Retina (tissue), 1 donor: ENCODE measurements at places on chromosomes 13 and 19.

GRCh38 chr13:89267734-89268133 lies 1596.6 kb downstream of the SLITRK5 start:
- DNase-seq, result no peak

GRCh38 chr13:39751805-39752204 lies 96.3 kb downstream of the COG6 start:
- no peak for DNase-seq

DNA sequence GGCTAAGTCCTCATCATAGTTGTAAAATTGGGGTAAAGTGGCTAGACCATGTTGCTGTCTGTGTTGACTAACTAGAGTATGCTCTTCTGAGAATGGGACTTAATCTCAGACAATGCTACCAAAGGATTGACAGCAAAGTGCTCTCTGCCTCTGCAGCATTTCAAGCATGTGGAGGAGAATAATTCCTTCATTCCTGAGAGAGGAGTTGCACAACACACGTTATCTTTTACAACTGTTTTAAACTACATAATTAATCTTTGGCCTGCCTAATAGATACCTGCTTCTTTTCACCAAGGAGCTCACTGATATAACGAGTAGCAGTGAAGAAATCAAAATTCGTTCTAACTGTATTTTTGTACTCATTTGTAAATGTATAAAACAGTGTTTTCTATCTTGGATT lies 2172.2 kb downstream of the PCDH9 start:
- DNase-seq, result no peak

GRCh38 chr13:26557393-26558073 lies at the start of gene WASF3:
Gene WASF3, plus strand, starts transcription at chr13:26557683. Its CDS starts 84,588 bp downstream, at chr13:26642271.
- peak; percentile 96 for DNase-seq

- DNase-seq, result no peak
These were observed 429.3 kb downstream of the PCDH20 start for GRCh38 chr13:60986301-60986700.

- DNase-seq, result peak; percentile 54
These were observed 290.8 kb downstream of the FOXO1 start for GRCh38 chr13:40375489-40376171.

DNA sequence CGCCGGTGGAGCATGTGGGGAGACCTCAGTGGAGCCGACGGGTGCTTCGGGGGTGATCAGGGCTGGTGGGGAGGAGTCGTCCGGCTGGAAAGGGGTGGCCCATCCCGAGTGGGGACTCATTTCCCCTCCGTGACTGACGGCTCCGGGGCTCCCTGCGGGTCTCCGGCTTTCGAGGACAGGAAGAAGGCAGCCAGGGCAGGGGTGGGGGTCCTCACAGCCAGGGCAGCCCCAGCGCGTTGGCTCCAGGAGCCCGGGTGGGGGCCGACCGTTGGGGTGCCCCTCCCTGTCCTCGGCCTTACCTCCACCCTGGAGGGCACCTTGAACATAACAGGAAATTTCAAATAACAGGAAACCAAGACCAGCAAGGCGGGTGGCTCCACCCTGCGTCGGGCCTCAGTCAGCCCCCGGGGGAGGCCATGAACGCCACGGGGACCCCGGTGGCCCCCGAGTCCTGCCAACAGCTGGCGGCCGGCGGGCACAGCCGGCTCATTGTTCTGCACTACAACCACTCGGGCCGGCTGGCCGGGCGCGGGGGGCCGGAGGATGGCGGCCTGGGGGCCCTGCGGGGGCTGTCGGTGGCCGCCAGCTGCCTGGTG lies at the start of gene S1PR4:
TSS of gene S1PR4 (plus strand) at position 393 of the 596 bp plus-strand sequence. CDS start at position 417, 24 bp downstream.
- no peak for DNase-seq
